ENCODE measurements at places on chromosomes 7 and 10.

DNA sequence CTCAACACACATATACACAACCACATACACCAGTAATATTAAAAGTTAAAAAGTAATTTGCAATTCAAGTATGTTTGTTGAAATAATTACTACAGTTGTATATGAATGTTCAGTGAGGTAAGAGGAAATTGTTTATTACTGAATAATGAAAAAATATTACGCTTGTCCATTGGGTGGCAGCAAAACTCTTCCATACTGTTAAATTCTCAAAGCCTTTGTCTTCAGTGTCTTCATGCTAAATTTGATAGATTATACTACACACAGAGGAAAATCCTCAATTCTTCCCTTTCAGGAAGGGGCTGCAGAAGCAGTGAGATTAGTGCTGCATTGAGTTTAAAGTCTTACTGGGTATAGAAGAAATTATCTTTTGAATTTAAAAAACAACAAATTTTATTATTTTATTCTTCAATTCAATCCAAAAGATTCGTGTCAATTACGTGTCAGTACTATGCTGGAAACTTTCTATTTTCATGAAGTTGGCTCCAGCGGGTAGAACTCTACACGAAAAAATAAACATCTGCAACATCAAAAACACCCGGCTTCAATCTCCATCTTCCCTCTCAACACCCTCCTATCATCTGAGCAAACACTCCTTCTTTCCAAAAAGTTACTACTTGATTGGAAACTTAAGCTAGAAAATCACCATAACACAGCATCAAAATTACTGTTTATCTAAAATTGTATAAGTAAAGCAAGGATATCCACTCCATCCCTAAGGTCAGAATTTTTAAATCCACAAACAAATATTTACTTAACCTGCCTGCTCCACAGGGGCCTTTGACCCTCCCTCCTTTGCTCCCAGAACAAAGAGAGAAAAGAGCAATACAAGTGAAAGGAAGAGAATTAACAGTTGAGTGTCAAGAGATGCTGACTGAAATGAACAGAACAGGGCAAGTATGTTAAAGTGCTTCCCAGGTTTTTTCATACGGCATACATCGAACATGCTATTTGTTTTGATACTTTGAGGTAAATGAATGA, 37.0 kb upstream of the TES start:
- DNase-seq, result no peak

DNA sequence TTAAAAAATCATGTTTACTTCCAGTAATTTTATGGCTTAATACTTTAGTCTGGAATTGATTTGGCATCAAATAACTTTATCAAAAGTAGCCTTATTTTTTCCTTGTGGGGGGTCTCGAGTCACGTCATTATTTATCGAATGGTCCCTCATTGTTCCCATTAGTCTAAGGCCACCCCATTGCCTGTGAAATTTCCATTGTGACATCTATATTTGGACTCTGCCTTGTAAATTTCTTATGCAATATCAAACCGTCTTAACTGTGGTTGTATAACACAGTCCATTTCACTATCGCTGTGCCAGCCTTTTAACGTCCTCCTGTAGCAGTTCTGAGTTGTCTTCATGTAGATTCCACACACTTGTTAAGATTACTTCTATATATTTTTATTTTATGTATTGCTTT, 103.9 kb upstream of the RET start:
- no peak for DNase-seq

DNA sequence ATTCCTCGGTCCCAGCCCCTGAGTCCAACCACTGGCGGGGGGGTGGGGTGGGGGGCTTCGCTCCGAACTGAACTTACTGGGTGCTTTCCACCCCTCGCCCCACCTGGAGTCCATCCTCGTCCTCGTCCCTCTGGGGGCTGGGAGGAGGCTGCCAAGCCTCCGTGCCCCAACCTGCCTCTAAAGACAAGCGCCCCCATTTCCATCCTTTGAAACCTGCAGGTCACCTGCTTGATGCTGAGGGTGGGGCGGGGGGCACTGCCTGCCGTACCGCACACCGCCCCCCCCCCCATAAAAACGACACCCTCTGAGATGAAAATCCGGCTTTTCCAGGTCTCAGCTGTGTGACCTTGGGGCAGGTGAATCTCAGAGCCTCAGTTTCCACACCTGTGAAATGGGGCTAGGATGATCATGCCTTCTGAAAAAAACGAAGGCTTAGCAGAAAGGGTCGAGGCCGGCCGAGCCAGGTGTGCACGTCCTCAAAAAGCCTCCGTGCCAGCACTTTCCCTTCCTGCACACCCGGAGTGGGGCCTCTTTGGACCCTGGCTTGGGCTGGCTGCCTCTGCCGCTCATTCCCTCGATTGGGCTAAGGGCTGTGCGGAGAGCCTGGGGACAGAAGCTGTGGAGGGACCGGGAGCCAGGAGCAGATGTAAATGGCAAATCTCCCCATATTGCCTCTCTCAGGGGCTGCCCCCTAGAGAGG, 967 bp downstream of the ELFN1 start:
- DNase-seq, result no peak

DNA sequence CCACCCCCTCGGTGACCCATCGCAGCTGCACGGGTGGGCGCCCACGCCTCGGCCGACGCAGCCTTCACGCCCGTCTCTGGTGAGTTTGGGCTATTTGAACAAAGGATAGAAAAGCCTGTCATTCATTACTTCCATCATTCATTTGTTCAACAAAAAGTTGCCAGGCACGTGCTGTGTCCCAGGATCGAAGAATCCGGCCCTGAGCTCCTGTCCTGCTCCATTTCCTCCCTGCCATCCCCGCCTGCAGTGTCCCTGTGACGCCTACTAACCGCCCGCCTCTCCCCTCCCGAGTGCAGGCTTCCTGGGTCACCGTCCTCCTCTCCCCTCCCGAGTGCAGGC, 340.1 kb downstream of the WDR37 start:
- no peak for DNase-seq

DNA sequence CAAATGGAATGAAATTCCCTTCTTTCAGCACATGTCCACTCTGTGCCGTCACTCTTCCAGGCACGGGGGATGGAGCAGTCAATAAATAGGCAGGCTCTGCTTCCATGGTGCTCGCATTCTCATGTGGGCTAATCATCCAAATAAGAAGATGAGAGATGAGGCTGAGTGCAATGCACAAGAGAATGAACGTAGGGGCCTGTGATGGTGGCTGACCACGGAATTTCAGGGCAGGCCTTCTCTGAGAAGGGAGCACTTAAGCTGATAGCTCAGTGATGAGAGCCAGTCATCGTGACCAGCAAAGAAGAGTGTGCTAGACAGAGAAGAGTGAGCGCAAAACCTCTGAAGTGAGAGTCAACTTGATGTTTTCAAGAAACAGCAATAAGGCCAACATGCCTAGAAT, 47.9 kb downstream of the TAF3 start:
- no peak for DNase-seq

DNA sequence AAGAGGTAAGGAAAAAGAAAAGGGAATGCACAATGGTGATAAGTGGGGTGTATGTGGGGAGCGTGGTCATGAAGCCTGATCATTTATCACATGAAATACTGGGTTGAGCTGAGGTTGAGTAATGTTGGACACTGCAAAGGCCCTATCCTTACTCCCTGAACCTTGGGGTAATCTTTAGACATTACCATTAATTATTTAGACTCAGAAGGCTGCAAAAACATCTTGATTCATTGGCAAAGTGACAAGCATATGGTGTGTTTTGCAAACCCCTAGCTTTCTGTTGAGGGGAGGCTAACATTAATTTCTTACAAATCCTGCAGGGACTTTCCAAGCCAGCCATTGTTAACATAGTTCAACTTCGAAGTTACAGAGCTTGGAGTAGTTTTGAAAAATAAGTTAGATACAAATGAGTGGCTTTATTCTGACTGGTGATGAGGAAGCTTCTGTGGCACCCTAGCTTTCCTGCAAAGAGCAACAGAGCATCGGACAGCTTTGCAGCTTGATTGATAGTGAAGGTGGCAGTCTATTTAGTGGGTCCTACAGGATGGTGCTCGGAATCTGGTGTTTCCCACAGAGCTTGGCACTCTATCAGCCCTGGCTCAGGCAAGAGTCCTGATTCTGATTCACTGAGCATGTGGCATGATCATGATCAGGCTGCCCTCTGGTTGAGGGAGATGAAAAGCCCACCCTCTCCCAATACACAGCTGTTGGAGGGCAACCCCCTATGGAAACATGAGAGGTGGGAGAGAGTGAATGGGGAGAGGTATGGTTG, 153.7 kb upstream of the NPVF start:
- no peak for DNase-seq

GRCh38 chr7:124552217-124552616, 213.4 kb downstream of the GPR37 start:
- no peak for DNase-seq

- no peak for DNase-seq
Measured at GRCh38 chr7:128672927-128673517, 930 bp downstream of the GARIN1A start.

- DNase-seq, result no peak
Measured at GRCh38 chr7:42097752-42098151, 139.3 kb downstream of the GLI3 start.

DNA sequence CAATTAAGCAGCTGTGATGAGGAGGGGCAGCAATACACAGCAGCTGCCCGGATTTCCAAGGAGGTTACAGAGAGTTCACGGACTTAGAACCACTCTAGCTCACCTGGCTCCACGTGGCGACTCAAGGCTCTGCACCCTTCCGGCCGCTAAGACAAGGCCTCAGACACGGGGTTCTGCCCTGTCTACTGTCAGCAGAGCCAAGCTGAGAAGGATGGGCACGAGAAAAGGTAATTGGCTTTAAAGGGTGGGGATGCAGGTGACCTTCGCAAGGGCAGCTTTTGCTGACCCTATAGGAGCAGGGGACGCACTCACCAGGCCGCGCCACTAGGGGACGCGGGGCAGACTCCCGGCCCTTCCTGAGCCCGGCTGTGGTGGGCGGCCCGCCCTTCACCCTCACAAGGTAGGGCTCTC, 152.4 kb downstream of the KIF20B start:
- no peak for DNase-seq

DNA sequence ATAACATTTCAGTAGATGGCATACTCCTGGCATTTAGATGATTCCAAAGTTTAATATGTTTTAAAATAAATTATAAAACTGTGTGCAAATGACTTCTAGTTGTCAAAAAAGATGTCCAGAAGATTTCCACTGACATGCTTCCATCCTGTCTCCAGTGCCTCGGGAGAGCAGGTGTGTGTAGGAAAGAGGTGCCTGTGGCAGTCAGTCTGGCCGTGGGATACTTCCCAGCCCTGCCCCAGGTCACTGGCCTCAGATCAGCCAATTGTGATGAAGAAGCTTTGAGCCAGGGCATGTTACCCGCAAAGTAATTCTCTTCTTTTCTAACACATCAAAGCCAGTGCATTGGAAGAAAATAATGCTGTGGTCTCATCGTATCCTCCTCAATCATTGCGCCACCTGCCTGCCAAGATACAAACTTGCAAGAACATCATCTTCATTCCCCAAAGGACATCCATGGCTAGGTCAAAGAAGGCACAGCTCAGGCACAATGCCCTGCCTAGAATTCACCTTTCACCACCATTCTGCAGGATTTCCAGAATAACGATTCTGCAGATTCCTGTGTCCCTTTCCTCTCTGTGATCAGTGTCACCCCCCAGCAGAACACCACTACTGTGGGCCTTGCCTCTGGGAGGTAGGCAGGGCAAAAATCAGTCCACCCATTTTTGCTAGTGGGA, 6.3 kb upstream of the KCNMA1 start:
- no peak for DNase-seq

- DNase-seq, result no peak
Measured at GRCh38 chr10:87635498-87636312, 24.0 kb upstream of the PAPSS2 start.

GRCh38 chr7:68691261-68692216, 906.7 kb upstream of the AUTS2 start:
- DNase-seq, result no peak

GRCh38 chr7:135731-136645, 56.4 kb upstream of the FAM20C start:
- no peak for DNase-seq

GRCh38 chr10:44982114-44982460, 3.5 kb upstream of the DEPP1 start:
- no peak for DNase-seq

DNA sequence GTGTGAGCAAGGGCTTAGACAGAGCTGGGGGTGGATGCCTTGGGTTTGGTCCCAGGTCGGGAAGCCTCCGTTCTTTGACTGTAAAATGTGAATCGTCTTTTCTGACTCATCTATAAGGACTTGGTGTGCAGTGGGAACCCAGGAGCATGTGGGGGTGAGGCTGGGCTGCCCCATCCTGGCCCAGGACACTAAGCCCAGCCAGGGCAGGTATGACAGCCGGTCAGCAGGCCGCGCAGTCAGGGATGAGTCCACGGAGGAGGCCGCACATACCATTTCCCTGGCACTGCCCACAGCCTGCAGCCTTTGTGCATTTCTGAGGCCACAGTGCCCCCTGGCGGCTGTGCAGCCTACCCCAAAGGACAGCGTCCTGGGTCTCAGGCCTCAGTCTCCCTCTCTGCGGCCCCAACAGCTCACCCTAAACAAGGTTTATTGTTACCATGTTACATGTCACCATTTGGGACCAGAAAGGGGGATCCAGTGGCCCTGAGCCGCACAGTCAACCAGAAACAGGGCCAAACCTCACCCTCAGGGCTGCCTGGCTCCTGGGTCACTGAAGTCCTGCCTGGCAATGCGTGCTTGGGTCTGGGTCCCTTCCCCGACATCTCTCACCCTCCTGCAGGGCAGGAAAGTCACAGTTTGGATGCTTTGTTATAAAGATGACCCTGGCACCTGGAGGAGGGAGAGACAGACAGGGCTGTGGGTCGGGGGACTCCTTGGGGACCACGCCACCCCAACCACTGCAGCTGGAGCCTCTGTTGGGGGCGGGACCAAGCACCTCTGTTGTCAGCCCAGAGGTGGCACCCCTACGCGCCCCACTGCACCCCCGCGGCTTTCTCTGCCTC, 14.4 kb upstream of the SH2B2 start:
- DNase-seq, result peak; percentile 49

GRCh38 chr10:102645741-102646609, 1.7 kb downstream of the TRIM8 start:
- peak; percentile 92 for DNase-seq

DNA sequence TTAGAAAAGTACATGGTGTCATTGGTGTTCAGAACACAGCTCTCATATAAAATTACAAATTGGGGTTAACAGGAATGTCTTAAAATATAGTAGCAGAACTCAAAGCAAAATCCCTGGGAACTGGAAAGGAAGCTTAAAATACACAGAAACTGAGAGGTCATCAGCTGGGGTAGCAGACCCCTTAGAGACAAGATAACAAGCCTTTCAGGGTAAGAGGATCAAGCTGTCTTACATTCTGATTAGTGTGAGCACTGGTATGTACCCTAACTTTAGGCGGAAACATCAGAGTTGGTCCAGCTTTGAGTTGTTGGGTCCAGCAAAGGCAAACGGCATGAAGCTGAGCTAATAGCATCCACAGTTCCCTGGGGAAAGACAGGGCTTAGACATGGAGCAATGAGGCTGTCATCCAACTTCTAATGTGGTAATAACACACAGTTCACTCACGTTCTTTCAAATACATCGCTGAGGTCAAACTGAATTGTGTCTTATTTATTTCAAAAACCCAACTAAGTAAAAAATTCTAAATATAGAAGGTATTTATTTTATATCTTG, 32.6 kb downstream of the ARHGAP21 start:
- DNase-seq, result no peak

DNA sequence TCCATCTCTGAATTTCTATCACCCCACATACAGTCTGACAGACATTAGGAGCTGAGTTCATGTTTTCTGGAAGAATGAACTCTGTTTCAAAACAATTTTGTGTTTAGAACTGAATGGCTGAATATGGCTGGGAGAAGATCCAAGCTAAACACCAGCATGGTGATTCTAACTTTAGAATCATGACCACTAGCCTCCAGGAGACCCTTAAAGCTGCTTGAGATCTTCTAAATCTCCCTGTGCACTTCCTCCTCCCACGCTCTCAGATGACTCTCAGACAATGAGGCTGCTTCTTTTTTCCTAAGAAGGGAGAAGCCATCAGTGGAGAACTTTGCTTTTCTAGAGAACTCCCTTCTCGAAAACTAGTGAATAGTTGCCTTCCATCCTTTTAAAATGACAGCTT, 711.2 kb downstream of the GRID1 start:
- DNase-seq, result no peak

All from NK-92 treated with Interleukin-12 subunit alpha and Interleukin-12 subunit beta, amount 100 ng/mL, for 24 hours (cell line).